ENCODE measurements at places on chromosomes 3 and 15.

DNA sequence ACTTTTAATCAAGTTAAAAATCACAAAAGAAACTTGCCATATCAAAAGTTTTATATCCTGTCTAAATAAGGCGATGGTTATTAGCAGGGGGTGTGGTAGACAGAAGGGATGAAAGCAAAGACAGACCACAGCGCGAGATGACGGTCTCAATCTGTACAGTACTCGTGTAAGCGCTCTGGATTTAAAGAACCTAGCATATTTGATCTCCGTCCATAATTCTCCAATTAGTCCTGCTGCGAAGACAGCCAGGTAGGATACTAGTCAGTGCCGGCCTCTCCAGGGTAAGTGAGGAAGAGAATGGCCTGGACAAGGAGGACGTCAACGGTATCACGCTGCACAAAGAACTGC, 701 bp downstream of the SGO1 start:
- DNase-seq: no peak

- no peak for DNase-seq
Measured at GRCh38 chr3:183697123-183697609, 431 bp upstream of the YEATS2 start.

- no peak for DNase-seq
Measured at GRCh38 chr3:113690482-113690881, 6.0 kb downstream of the USF3 start.

DNA sequence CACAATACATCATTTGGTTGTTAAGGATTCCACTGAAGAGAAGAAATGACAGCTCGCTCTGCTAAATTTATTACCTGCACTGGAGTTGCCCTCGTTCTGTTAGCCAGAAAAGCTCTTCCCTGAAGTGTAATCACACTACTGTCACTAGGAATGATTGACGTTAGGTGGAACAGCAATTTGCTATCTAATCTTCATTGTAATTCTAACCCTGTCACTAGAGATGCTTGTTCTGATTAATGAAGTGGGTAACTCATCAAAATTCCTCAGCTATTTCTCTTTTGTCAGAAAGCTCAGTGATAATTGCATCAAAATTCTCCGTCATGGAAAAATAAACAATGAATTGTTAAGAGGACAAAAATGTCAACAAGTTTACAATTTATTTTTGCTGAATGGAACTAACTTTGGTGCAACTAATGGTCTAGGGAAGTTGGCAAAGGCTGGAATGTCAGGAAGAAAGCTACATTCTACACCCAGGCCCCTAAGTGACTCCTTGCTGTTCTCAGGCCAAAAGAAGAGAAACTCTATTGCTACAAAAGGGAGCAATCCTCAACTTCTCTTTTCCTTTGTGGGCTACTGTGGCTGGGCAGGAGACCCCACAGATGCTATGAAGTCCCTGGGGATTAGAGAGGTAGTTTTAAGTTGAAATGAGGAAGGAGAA, 34.1 kb downstream of the CCDC191 start:
- DNase-seq: no peak

GRCh38 chr3:9448071-9448470, 50.7 kb downstream of the SETD5 start:
- DNase-seq: no peak

- no peak for DNase-seq
Measured at GRCh38 chr3:12766541-12766940, 7.5 kb upstream of the TMEM40 start.

- no peak for DNase-seq
Measured at GRCh38 chr3:47223755-47224154, 58.8 kb downstream of the KIF9 start.

DNA sequence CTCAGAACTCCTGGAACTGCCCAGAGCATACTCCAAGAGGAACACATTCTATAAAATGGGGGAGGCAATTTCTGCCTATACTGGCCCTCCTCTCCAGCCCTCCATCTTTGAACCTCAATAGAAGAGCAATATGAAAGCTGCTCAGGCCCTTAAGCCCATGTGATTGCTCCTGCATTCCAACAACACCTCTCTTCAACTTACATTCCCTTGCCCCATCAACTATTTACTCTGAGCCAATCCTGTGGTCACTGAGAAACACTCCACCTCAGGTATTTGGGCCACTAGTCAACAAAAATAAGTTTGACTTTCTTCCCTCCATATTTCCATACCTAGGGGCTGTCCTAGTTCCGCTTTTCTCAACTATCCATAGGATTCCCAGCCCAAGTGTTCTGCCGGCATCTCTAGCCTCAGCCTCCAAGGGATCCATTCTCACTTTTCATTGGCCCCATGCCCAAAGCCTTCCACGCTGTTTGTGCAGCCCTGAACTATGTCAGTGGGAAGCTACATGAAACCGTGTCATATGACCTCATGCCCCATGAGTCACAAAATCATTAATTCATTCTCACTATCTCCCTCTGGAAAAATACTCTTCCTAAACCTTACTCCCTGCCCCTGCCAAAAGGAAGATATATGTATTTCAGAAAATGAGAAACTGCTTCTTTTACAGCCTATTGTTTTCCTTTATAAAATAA, 61.6 kb downstream of the GJD2 start:
- no peak for DNase-seq

GRCh38 chr15:79425591-79426295, 6.4 kb upstream of the MINAR1 start:
- no peak for DNase-seq

- peak; percentile 9 for DNase-seq
Measured at GRCh38 chr15:67884514-67885174, 44.8 kb upstream of the RNU6-1 start.

GRCh38 chr3:189096092-189096491, 75.7 kb upstream of the TPRG1 start:
- DNase-seq: no peak

DNA sequence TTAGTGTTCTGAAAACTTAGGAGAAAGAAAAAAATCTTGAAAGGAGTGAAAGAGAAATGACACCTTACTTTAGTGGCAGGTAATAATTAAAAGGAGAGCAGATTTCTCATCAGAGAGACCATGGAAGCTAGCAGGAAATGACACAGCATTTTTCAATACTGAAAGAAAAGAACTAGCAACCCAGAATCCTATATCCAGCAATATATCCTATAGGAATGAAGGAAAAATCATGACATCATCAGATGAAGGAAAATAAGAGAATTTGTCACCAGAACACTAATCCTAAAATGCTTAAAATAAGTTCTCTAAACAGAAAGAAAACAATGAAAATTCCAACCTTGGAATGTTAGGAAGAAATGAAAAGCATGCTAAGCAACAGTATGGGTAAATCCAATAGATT, 39.8 kb upstream of the MDFIC2 start:
- no peak for DNase-seq

DNA sequence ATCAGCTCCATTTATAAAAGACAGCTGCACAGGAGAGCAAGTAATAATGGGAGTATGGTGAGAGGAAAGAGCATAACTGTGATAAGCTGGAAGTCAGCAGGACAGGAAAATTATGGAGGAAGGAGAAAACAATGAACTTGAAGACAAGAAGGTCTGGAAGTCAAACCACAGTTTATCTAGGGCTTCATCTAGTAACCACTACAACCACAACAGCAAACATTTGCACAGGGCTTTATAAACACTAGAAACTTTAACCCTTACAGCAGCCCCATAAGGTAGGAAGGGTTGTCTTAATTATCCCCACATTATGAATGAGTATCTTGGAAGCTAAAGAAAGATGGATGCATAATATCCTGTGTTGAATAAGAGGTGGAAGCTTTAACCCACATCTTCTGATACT, 820.8 kb downstream of the IGSF11 start:
- no peak for DNase-seq

DNA sequence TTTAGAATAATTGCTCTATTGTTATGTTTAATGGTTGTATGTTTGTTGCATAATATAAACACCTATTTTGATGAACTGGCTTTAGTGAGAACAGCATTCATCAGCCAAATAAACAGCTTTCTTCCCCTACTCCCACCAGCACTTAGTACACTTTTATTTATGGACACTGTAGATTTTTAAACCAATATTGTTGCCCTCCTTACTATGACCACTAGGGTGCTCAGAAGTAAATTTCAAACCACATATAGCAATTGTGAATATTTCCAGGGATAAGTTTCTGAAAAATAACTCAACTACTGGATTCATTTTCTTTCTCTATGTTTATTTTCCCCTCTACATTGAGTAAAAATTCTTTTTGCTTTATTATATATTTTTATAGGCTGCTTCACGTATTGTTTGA, 84.7 kb upstream of the PTX3 start:
- DNase-seq: no peak

DNA sequence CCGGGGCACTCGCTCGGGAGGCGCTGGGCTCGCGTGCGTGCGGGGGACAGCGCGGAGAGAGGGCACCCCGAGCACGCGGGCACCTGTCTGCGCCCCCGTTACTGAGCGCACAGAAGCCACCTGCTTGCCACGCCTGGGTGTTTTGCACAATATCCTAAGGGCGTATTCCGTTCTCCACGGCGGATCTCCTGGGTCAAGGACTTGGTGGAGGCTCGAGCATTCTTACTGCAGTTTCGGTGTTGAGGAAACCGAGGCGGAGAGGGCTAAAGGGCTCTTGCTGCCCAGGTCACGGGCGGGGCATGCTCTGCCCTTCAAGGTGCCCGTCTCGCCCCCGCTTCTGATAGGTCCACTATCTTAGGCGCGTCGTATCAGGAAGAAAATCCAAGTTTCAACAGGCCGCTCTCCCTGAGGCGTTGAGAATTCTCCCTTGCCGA, 526 bp downstream of the GPD1L start:
- DNase-seq: no peak

DNA sequence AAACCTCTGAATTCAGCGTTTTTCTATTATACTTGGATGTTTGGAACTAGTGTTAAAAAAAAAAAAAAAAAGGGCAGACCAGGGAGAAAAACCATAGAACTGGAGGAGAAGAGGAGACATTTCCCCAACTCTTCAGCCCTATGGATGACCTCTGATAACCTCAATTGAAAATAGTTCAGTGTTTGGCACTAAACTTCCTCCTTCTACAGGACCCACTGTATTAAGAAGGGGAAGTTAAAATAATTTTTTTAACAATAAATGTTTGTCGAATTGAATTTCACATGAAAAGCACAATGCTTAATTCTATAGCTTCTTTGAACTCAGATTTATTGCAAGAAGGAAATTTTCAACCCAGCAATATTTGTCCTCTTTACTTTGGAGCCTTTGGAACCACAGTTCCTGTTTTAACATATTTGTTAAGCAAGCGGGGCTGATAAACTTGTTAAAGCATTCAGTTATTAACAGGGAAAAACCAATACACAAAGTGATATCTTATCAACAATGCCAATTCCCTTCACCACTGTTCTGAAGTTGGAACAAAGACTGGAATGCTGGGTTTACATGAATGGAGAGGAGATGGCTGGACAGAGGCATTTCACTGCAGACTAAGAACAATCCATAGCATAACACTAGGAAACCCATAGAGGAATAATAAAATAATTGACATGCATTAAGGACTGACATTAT, 3.1 kb upstream of the A4GNT start:
- no peak for DNase-seq

DNA sequence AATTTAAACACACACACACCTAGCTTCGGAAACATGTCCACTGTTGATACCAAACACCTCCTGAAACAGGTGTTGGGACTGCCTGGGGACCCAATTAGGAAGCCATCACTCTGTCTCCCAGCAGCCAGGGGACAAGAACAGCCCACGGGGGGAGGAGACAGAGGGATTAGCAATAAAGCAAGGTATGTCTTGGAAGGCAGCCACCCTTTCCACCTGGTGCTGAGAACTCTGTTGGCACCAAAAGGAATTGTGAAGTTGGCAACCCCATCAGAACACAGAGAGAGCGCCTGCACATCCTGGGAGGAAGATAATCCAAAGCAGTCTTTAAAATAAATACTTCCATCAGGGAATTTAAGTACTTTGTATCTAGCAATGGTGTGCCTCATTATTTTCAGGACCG, 111.0 kb downstream of the ADAMTS17 start:
- no peak for DNase-seq
